ENCODE measurements at places on chromosomes 1 and 21.

GRCh38 chr1:17281775-17282181 lies 26.2 kb upstream of the PADI4 start:
- no peak for DNase-seq

DNA sequence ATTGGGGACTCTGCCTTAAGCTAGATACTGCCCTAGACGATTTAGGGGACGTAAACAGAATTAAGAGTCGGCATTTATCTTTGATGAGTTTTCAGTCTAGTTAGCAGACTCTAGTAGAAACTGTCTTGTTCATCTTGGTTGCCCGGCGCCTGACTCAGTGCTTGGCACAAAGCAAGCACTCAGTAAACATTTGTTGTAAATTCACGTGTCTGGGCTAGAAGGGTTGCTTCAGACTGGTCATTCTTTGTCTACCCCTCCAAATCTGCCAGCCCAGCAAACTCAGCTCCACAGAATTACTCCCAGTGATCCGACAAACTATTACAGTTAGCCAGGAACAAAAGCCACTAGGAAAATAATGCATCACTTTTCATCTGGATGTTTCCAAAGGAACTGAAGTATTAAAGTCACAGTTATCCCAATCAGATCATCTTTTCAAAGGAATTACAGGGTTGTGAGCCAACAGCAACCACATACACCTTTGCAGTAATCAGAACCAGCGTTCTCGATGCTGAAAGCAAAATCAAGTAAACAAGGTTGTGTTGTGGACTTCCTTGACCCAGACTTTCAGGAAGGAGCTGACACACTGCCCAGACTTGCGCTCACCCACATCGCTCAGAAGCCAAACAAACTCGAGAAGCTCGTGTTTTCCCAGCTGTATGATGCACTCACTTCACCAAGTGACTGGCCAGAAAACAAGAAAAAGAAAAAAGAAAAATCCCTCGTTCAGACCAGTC lies 66.5 kb upstream of the GADD45A start:
- DNase-seq = no peak

GRCh38 chr1:210655511-210655910 lies 326.8 kb downstream of the HHAT start:
- no peak for DNase-seq

- DNase-seq = no peak
Measured at GRCh38 chr1:41997153-41997552, 78.4 kb upstream of the HIVEP3 start.

DNA sequence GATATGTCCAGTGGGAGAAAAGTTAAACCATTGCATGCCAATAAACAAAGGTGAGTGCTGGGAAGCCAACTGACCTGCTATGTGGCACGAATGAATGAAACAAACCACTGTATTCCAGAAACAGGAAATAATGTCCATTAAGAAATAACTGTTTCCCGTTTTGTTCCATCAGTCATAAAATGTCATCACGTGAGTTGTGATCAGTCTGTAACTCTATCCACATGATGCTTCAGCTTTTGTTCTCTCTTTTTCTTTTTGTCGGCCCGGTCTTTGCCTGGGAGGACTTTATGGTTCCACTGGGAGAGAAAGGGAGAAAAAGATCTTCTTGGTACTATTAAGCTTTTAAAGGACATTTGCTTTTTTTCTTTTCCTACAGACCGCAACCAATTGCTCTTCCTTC lies 179.9 kb downstream of the TGFB2 start:
- DNase-seq = no peak

DNA sequence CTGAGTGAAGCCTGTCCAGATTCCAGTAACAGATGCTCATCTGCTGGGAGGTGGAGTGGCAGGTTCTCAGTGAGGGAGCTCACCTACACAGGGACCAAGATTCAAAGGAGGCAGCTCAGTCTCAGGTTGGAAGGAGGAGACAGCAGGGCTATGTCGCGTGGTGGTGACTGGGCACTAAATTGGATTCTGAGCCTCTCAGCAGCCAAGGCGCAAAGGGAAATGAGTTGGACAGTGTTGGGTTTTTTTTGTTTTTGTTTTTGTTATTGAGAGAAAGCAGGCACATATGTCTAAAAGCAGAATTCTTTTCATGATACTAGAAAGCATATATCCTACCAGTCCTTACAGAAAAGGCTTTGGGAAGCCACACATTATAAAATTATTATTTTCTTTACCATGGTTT lies 26.2 kb downstream of the UMODL1 start:
- DNase-seq = no peak

DNA sequence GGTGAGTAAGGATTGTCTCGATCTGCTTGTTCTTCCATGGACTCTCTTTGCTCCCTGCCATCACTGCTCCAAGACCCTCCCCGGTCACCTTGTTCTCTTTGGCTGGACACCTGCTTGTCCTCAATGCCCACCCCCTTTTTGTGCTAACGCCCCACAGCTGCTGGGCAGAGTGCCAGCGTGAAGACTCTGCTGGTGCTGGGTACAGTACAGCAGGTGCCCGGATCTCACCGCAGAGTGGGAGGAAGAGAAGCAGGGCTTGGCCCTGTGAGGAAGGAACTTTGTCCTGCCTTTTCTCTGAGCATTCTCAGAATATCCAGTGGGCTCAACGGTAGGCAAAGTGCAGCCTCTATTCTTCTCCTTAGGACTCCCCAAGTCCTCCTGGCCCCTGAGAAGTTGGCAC lies 90.1 kb downstream of the PLXNA2 start:
- DNase-seq = no peak

DNA sequence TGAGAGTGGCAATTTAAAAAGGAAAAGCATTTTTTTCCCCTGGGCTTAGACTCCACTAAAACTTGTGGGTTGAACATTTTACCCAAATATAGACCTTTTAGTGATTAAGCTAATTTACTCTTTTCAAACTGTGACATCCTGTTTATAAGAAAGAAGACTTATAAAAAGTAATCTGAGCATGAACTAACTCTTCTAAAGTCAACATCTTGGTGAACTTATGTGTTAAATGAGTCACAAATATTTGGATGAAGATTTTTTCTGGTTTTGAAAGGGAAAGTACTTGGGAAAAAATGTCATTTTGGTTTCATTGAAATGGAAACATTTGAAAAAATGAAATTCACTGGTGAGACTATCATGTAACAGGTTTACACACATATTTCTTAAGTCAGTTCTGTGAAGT lies 109.8 kb downstream of the KCNK2 start:
- DNase-seq = no peak

GRCh38 chr1:174964261-174964971 lies 35.3 kb upstream of the CACYBP start:
- DNase-seq = no peak

- no peak for DNase-seq
Measured at GRCh38 chr1:243474906-243475305, 219.1 kb downstream of the SDCCAG8 start.

DNA sequence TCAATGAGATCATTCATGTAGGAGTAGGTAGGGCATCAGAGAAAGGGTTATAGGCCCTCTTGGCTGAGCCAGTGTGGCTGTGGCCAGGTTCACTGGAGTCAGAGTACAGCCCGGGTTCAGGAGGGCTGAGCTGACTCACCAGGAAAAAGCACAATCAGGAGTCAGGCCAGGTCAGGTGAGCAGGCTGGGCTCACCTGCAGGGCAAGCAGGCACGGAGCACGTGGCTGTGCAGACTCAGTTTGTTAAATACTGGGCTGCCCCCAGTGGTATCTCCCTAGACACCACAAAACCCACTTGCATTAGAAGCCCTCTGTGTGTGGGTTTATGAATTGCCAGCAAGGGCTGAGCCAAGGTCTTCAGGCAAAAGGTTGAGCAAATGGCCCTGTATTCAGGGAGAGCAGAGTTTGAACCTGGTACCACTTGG lies 122.1 kb upstream of the SERBP1 start:
- DNase-seq = no peak

DNA sequence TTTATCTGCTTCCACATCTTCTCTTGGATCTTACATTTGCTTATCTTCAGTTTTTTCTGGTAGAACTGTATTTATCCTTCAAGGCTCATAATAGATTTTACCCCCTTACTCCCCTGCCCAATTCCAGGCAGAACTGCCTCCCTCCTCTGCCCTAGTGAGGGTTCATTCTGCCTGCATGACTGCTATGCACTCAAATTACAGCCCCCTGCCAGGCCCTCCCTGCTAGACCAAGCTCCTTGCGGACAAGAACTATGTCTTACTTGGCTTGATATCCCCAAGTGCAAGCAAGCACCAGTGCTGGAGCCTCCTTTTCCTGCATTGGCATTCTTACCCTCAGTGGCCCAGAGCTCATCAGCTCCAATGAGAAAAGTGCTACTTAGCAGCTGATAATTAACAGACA lies 18.1 kb downstream of the MAPKAPK2 start:
- DNase-seq = peak; percentile 39

DNA sequence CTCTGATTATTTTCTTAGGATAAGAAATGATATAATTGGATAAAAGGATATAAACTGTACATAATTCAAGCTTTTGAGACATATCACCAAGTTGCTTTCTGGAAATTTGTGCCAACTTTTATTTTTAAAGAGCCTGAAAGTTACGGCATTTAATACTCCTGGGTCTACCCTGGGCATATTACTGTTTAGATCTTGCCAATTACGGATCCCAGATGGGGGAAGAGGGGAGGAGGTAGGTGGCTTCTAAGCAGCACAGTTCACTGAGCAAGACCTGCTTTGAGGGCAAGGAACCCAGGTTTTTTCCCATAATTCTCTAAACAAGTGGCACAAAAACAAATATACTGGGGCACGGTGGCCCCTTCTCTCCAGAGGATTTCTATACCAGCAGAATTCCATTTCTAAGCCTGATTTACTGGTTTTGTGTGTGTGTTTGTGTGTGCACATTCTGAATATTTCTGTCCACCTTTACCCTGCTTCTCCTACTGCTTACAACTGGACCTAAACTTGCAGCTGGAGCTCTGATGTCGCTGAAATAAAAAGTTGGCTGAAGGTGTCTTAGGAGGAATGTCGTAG lies 76.7 kb downstream of the LAMC2 start:
- no peak for DNase-seq

- no peak for DNase-seq
Measured at GRCh38 chr1:162972773-162973172, 96.4 kb upstream of the RGS4 start.

GRCh38 chr21:42939582-42940413 lies 14.4 kb upstream of the ERVH48-1 start:
- no peak for DNase-seq

DNA sequence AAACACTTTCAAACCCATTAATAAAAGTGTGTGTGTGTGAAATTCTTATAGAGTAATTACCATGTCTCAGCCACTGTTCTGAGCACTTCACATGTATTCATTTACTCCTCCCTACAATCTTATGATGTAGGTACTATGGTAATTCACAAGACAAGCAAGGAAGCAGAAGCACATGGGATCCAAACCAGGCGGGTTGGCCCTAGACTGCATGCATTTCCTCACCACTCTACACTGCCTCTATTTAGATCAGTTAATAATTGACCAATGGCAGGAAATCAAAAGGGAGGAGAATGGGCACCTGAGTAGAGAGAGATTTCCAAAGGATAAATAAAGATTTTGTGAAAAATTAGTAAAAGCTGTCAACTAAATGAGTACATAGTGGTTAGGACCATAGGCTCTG lies 15.7 kb downstream of the MAP3K21 start:
- no peak for DNase-seq

DNA sequence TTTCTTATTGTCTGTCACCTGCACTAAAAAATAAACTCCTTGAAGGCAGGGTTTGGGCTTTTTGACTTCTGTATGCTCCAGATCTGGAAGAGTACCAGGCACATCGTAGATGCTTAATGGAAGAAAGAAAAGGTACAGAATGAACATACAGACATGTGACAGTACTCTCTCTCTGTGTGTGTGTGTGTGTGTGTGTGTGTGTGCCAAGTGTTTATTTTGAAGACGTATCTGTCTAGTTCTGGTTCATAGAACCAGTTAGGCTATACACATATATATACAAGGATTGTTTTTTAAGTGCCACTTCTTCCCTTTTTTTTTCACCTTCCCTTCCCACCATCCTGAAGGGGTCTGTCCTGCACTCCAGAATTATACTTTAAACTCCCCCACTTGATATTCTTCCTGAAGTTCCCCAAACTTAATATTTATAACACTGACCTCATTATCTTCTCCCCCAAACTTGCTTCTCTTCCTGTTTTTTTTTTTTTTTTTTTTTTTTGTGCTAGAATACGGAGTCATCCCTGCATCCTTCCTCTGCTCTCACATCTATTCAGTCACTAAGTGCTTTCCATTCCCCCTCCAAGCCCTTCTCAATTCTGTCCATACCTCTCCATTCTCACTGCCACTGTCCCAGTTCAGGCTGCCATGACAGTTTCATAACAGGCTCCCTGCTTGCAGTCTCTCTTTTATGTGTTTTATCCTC lies 5.4 kb upstream of the KCNA3 start:
- DNase-seq = no peak

- no peak for DNase-seq
Measured at GRCh38 chr1:92503926-92504285, 17.2 kb upstream of the GFI1 start.

DNA sequence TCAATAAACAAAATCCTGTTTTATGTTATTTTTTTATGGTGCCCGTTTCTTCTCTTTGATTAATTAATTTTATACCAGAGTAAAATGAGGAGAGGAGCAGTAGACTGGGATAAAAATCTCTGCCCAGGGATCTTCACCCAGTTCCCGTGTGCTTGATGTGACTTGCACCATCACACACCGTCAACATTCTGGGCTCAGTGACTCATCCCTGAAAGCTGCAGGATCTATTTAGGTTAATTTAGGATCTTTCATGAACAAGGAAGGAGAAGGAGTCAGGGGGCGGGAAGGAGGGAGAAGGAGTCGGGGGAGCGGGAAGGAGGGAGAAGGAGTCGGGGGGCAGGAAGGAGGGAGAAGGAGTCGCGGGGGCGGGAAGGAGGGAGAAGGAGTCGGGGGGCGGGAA lies 182.4 kb downstream of the SMYD3 start:
- DNase-seq = peak; percentile 46

- DNase-seq = peak; percentile 81
Measured at GRCh38 chr1:17984583-17984982, 123.0 kb upstream of the IGSF21 start.

DNA sequence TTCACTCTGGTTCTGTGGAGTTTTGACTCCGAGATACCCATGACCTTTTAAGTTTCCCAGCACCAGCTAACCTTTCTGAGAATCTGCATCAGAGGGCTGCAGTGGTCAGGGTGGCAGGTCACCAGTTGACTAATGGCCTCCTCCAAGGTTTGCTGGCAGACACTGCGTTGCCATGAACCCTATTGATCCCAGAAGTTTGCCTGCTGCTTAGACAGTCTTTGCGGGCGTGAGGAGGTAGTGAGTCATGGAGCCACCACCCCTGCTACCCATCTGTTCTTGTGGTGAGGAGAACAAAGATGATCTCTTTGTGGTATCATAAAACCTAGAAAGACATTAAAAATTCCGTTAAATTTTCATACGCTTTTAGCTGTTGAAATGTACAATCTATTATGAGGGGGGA lies 180.4 kb downstream of the FGGY start:
- DNase-seq = no peak

DNA sequence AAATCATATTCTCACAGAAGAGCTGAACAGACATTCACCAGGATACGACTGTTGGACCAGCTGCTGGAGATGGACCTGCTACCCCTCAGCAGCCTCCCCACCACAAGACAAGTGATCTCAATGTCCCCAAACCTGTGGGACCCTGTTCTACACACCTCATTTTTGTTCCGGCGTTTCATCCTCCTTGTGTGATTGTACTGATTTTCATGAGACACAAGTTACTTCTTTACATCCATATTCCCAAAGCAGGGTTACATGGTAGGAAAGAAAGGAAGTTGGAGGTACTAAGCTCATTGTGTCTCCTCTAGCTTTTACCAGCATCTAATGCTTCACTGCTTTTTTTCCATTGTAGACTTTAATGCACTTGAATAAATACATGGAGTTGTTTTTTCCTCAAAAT lies 8.7 kb downstream of the ADAMTS1 start:
- no peak for DNase-seq

Measured in iPS-NIHi11 (cell line).